ENCODE measurements at places on chromosomes 2 and 18. TPM values are rescaled to one million over a fixed set of nuclear protein-coding genes. Genes with fewer than 3 reads are reported as not detected.

The RGPD8 gene
- 3.1 TPM for total RNA-seq

The PLEK gene
- 0.06 TPM for total RNA-seq

The CYP27C1 gene
- 2.7 TPM for total RNA-seq

The GAL3ST2 gene
- 0.13 TPM for total RNA-seq

The SH2D6 gene
- total RNA-seq: 0.62 TPM

The GALNT14 gene
- total RNA-seq: 41.6 TPM

The RGPD3 gene
- total RNA-seq: 0.13 TPM

The ACMSD gene
- total RNA-seq: not detected

The ALPG gene
- 0.45 TPM for total RNA-seq

The LIMS2 gene
- total RNA-seq: 7.7 TPM

The NAT8 gene
- total RNA-seq: not detected

The MATN3 gene
- total RNA-seq: 11.4 TPM

The RABL2A gene
- total RNA-seq: 8.9 TPM

The TANC1 gene
- 6.9 TPM for total RNA-seq

The IL36G gene
- not detected for total RNA-seq

The PRKAG3 gene
- total RNA-seq: not detected

The SCYGR4 gene
- not detected for total RNA-seq

The G6PC2 gene
- total RNA-seq: not detected

The DPYSL5 gene
- 3.7 TPM for total RNA-seq

The C2orf66 gene
- total RNA-seq: 0.12 TPM

The SIX2 gene
- total RNA-seq: 0.43 TPM

The MTCL1 gene
- 63.1 TPM for total RNA-seq

The COL4A4 gene
- 2.4 TPM for total RNA-seq

The PID1 gene
- 3.7 TPM for total RNA-seq

The LRP1B gene
- total RNA-seq: not detected

The WNT10A gene
- total RNA-seq: 0.23 TPM

The VRK2 gene
- 29.6 TPM for total RNA-seq

The MROH2A gene
- 0.12 TPM for total RNA-seq

The MBD5 gene
- total RNA-seq: 3.9 TPM

The DNAJC10 gene
- total RNA-seq: 55.2 TPM

The COL6A3 gene
- total RNA-seq: 0.14 TPM

The DNER gene
- total RNA-seq: 11.1 TPM

The ST8SIA3 gene
- total RNA-seq: not detected

The MALL gene
- 166 TPM for total RNA-seq

The ACKR3 gene
- 9.4 TPM for total RNA-seq

The TMEM17 gene
- 4.3 TPM for total RNA-seq

The PDK1 gene
- total RNA-seq: 3.5 TPM

The AQP4 gene
- not detected for total RNA-seq

The HAT1 gene
- 76.1 TPM for total RNA-seq

The FARSB gene
- total RNA-seq: 43.1 TPM

The ALLC gene
- not detected for total RNA-seq

The CREG2 gene
- 14.2 TPM for total RNA-seq

The GPBAR1 gene
- total RNA-seq: 0.23 TPM

The UGT1A10 gene
- 0.49 TPM for total RNA-seq

The RESP18 gene
- total RNA-seq: not detected

The ADAM17 gene
- 21.6 TPM for total RNA-seq

The DSG4 gene
- total RNA-seq: not detected

The PLGLB1 gene
- total RNA-seq: 0.30 TPM

The ARHGAP15 gene
- total RNA-seq: not detected

All from A549 treated with GW870086 at 1 μM for 4 hours (cell line).